ENCODE measurements at places on chromosomes 4 and X.

DNA sequence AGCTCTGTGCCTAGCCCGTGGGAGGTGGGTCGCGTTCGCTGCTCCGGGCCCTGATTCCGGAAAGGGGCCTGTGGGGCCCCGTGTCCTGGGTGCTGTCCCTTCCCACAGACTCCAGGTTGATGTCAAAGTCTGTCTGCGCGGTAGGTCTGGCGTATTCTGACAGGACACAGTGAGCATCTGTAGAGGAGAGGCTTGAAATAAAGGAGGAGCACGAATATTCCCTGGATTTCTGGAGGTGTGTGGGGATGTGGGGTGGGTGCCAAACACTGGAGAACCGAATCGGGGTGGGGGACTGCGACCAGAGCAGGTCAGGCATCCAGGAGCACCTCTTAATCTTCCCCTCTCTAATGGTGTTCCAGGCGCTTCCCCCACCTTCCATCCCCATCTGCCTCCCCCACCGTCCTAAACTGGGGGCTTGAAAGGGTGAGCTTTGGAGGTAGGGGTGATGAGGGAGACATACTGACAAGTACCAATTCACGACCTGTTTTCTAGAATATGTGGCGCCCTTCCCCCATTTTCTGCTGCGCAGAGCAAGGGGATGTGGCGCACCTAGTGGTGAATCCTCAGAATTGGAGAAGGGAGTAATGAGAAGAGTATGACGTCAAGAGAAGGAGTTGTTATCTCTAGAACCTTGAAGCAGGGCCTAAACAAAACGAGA lies 877 bp downstream of the GPRASP1 start:
- peak; percentile 26 for DNase-seq

GRCh38 chr4:77158487-77158861 lies 1.5 kb downstream of the CCNG2 start:
- DNase-seq = no peak

DNA sequence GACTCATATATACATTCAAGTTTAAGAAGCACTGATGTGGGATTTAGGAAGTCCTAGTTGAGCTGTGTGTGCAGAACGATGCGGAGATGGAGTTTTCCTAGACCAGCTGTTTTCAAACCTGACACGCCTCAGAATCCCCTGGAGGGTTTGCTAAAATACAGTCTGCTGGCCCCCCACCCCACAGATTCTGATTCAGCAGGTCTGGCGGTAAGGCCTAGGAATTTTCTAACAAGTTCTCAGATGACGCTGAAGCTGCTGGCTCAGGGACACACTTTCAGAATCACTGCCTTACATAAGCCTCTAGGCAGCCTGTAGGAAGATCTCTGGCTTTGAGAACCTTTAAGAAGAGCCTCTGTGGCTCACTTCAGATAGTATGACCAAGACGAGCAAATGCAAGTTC lies 73.1 kb downstream of the PHEX start:
- DNase-seq = no peak

GRCh38 chrX:41779030-41779564 lies 55.1 kb downstream of the GPR82 start:
- no peak for DNase-seq

DNA sequence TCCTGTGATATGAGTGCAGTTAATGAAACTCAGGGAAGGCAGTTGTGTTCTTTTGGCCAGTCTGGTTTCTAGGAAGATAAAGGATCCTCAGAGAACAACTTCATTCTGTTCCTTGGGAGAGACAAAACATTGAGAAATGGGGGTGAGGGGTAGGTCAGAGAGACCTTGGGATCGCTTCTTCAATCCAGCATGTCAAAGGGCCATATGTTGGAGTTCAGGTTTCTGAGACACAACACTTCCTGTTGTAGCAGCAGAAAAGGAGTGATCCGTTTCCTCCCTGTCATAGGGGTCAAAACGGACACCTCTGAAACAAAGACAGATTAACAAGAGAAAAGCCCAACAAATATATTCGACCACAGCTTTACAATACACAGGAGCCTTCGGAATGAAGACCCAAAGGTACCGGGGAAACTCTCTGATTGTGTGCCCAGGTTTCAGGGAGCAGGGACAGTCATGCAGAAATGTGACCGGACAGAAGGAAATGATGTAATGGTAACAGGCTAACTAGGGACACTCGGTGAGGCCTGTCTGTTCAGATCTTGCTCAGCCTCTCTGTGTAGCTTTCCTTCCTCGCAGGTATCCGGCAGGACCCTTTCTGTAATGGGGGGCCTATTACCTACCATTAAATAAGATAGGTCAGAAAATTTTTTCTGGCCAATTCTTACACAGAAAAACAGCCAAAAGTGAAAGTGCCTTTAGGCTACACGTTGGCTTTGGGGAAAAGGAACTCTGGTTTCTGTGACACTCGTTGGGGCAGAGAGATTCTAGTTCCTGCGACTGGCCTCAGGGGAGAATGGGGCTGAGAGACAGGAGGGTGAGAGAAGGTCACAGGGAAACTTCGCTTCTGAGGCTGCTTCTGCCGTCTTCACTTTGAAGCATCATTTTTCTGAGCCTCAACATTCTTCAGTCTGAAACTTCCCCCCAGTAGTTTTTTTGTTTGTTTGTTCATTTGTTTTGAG lies 103.3 kb upstream of the TLR3 start:
- no peak for DNase-seq

DNA sequence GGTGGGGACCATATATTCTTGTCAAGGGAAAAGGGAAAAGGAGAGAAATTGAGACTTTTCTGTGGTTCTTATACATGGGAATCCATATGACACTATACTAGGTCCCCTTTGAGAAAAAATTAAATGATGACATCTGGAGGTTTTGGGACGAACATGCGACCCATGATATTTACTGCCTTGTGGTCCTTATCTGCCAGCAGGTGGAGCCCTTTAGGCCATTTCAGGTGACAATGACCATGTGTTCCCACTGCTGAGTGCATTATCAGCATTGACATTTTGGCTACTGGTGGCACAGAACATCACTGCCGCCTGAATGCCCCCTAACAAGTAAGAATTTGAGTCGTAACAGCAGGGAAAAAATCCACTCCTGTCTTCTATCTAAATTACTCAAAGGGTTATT lies 843.4 kb downstream of the FSTL5 start:
- peak; percentile 42 for DNase-seq

DNA sequence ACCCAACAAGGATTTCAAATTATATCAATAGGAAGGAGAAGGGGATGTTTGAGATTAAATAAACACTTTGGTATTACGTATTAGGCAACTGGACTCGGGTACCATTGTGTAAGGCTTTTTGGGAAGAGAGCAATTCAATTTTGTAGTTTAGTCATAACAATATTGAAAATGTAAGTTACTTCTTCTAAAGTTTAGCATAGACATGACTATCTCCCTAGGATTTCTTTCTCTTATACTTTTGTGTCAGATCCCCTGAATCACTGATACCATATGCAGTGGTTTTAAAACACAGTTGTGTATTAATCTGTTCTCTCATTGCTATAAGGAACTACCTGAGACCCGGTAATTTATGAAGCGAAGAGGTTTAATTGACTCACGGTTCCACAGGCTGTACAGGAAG lies 123.8 kb upstream of the FAM9C start:
- no peak for DNase-seq

DNA sequence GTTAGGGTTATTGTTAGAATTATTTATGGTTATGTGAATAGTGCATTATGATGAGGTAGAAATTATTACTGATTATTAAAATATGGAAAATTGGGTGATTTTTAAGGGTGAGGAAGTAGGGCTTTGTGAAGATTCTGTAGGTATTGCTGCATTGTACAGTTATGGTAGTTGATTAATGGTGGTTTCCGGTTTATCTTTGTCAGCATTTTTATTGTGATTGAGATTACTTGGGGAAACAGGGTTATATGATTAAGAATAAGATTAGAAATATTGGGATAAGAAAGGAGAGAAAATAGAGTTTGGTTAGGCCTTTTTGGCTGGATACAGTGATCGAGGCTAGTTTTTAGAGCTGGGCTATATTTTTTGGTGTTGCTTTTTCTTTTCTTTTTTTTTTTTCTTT lies 8.6 kb upstream of the IGBP1 start:
- no peak for DNase-seq

GRCh38 chrX:110699109-110699508 lies 96.5 kb downstream of the CHRDL1 start:
- no peak for DNase-seq

Data from NCI-H526 (cell line).